Activated T-helper 1 cell treated with anti-CD3 and anti-CD28 coated beads, Interleukin-2, amount 50 U/mL, for 16 hours (primary cell): ENCODE measurements at places on chromosomes 4 and X.

- DNase-seq = no peak
These were observed 8.9 kb upstream of the SMIM43 start for GRCh38 chr4:121773883-121774282.

DNA sequence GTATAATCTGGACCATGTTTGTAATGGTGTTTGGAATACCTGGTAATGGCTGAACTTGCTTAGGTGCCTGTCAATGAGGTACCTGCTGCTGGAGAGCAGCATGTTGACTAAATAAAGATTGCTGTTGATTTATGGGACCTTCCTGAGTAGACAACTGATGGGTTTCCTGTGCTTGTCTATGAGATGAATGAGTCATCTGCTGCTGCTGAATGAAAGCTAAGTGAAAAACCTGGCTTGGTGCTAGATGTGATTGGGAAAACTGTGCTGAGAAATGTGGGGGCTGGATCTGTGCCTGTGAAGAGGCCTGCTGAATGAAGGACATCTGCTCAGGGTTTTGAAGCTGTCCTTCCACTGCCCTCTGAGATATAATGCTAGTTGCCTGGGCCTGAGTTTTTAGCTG lies 69.6 kb downstream of the WNK3 start:
- DNase-seq = no peak

GRCh38 chr4:4694296-4694772 lies 152.5 kb upstream of the STX18 start:
- DNase-seq = no peak

GRCh38 chr4:1516881-1517480 lies 110.7 kb upstream of the NKX1-1 start:
- no peak for DNase-seq

GRCh38 chr4:77605210-77605902 lies at the start of gene CXCL13:
CXCL13 (plus strand) TSS chr4:77605820; CDS start chr4:77605866, 46 bp downstream.
- DNase-seq = no peak

- DNase-seq = no peak
These were observed 1.1 kb downstream of the FGFR3 start for GRCh38 chr4:1793940-1794808.

GRCh38 chrX:68829582-68830418 lies 979 bp downstream of the EFNB1 start:
- DNase-seq = no peak

DNA sequence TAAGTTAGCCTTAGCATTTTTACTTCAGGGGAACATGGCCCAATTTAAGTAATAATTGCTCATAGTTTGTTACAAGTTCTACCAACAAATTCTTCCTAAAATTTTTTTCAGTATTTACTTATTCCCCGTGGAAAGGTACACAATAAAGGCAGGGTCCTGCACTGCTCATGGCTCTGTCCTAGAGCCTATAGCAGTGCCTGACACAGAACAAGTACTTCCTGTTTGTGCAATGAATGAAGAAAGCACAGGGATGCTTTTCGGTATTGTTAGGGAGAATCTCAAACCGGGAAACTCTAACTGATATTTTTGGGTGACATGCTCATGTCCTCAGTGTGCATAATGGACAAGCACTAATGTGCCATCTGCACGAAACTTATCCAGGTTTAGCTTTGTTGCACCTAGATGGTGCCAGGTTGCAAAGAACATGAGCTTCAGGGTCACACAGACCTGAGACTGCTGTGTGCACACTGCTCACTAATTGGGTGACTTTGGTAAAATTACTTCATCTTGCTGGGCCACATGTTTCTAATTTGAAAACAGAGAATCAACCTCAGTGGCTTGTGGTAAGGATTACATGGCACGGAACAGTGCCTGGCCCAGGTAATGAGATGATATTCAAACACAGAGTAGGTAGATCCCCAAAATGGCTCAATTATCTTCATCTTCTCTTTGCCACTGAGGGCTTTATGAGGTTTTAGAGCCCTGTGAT lies 175.8 kb upstream of the NPY2R start:
- DNase-seq = no peak

- no peak for DNase-seq
These were observed 258.9 kb downstream of the TENM3 start for GRCh38 chr4:182502064-182502463.

- DNase-seq = no peak
These were observed 92.3 kb upstream of the ADRA2C start for GRCh38 chr4:3673716-3674478.

- no peak for DNase-seq
These were observed 53.0 kb downstream of the HAND2 start for GRCh38 chr4:173477016-173477415.

- DNase-seq = no peak
These were observed 39.0 kb downstream of the GUCY1A1 start for GRCh38 chr4:155705664-155706063.
